ENCODE measurements at places on chromosomes 2 and 18. TPM values are rescaled to one million over a fixed set of nuclear protein-coding genes. Genes with fewer than 3 reads are reported as not detected.

The DSG4 gene
- not detected for total RNA-seq

The FAP gene
- total RNA-seq: 1.5 TPM

The SERPINB3 gene
- total RNA-seq: not detected

The PPIG gene
- total RNA-seq: 20.9 TPM

The HOXD3 gene
- total RNA-seq: 0.54 TPM

The ABCB11 gene
- total RNA-seq: 0.18 TPM

The CCNYL1 gene
- total RNA-seq: 26.4 TPM

The TAF1B gene
- total RNA-seq: 18.0 TPM

The CCDC102B gene
- 2.5 TPM for total RNA-seq

The SUMO1 gene
- 96.3 TPM for total RNA-seq

The GRP gene
- total RNA-seq: not detected

The GALR1 gene
- total RNA-seq: not detected

The C2orf92 gene
- total RNA-seq: 1.2 TPM

The SAG gene
- total RNA-seq: not detected

The OXER1 gene
- total RNA-seq: not detected

The OR6B2 gene
- not detected for total RNA-seq

The FZD7 gene
- total RNA-seq: 0.85 TPM

The ZDBF2 gene
- total RNA-seq: 9.3 TPM

The VWA3B gene
- not detected for total RNA-seq

The IL1F10 gene
- total RNA-seq: not detected

The INPP5D gene
- 26.9 TPM for total RNA-seq

The SCN1A gene
- not detected for total RNA-seq

The TMEM37 gene
- total RNA-seq: 0.94 TPM

The ANKRD53 gene
- 0.09 TPM for total RNA-seq

The LMAN1 gene
- 147 TPM for total RNA-seq

The HDAC4 gene
- total RNA-seq: 10.6 TPM

The ZNG1B gene
- 62.1 TPM for total RNA-seq

The CNTNAP5 gene
- total RNA-seq: 0.09 TPM

The APLF gene
- total RNA-seq: 6.5 TPM

The REG3A gene
- not detected for total RNA-seq

The ZBTB14 gene
- total RNA-seq: 10.9 TPM

The MARCHF4 gene
- total RNA-seq: 7.2 TPM

The TMEM182 gene
- total RNA-seq: 0.85 TPM

The IL18R1 gene
- total RNA-seq: 3.7 TPM

The SF3B1 gene
- total RNA-seq: 160 TPM

The MIB1 gene
- total RNA-seq: 64.5 TPM

The SLC1A4 gene
- 9.2 TPM for total RNA-seq

The CAPN14 gene
- under 0.01 TPM for total RNA-seq

The RFX8 gene
- 0.28 TPM for total RNA-seq

The SPR gene
- total RNA-seq: 46.5 TPM

The UGT1A8 gene
- not detected for total RNA-seq

The CCDC74B gene
- 0.85 TPM for total RNA-seq
